ENCODE measurements at places on chromosomes 6 and 20. TPM values are rescaled to one million over a fixed set of nuclear protein-coding genes. Genes with fewer than 3 reads are reported as not detected.

Gene COL10A1
- 0.41 TPM for polyA plus RNA-seq

Gene GJA10
- polyA plus RNA-seq: not detected

Gene NINL
- 32.2 TPM for polyA plus RNA-seq

Gene ZSCAN23
- 5.5 TPM for polyA plus RNA-seq

Gene ZBP1
- not detected for polyA plus RNA-seq
